Pulmonary artery endothelial cell (primary cell): ENCODE measurements at places on chromosomes 7 and 10.

GRCh38 chr7:98423043-98423442 is 22.2 kb upstream of the BAIAP2L1 start:
- DNase-seq, result no peak

DNA sequence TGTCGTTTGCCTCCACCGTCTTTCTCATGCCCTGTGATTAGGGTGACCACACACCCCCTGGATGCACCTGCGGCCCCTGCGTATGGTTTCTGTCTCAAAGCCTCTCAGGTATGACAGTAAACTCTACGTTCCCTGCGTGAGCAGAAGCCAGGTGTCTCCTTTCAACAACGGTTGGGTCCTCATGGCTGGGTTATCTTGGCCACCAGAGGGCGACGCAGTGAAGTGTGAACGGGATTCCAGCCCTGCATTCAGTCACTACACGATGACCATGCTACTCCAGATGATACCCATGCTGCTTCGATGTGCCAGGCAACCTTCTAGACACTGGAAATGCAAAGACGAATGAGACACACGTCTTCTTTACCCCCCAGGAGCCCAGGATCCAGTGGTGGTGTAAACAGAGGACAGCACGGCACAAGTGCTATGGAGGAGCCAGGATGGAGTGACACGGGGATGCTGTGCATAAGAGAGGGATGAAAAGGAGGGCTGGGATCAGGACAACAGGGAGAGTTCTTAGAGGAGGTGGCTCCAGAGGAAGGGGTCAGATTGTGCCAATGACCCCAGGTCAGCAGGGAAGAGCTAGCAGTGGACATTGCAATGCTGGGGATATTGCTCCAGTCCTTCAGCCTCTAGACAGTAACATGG is 228.1 kb upstream of the PFKP start:
- DNase-seq, result no peak

- peak; percentile 75 for DNase-seq
These were observed 85.5 kb downstream of the SLC25A13 start for GRCh38 chr7:96236198-96237039.

DNA sequence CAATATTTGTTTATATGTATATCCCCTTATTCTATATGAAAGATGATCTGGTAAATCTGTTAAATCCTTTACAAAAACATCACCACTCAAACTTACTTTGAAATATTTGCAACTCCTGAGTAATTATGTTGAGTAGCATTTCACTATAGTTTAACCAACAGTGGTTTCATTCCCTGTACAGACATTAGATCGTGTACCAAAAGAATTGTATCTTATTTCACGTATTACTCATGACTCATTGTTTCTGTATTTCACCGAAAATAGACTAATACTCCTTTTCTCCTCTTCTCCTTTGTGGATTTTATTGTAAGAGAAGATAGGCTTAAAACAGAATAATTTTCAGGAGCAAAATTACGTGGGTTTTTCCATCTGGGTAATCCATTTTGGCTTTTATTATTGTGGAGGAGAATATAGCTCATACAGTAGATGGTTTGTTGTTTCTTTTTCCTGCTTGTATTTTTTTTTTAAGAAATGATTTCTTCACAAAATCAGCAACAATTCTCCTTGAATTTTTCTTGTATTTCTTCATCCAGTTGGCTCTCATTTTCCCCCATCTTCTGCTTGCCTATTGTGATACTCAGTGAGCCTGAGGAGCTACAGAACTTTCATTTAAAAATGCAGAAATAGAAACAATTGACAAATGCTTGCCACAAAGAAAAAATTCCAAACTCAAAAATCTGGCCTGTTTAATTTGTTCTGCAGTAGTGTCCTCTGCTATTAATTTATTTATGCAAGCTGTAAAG is 90.6 kb upstream of the OIT3 start:
- DNase-seq, result no peak

DNA sequence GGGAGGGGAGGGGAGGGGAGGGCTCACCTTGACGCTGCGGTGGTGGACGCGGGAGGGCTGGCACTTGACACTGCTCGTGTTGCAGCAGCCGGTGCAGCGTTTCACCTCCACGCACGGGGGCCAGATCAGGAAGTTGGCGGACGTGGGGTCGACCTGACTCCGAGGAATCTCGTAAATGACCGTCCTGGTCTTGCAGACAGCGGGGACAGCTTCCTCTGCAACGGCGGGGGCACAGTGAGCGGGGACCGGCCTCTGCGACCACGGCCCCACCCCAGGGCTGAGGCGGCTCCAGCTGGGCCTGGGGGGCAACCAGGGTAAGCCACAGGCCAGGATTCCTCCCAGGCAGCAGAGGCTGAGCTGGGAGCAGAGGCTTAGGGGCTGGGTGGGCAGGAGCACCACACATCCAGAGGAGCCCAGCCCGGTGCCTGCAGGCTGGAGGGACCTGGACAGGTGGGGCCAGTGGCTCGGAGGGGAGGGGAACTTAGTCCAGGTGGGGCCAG is 8.8 kb downstream of the PDGFA start:
- no peak for DNase-seq

GRCh38 chr7:148264933-148265557 is 325.5 kb upstream of the C7orf33 start:
- no peak for DNase-seq

DNA sequence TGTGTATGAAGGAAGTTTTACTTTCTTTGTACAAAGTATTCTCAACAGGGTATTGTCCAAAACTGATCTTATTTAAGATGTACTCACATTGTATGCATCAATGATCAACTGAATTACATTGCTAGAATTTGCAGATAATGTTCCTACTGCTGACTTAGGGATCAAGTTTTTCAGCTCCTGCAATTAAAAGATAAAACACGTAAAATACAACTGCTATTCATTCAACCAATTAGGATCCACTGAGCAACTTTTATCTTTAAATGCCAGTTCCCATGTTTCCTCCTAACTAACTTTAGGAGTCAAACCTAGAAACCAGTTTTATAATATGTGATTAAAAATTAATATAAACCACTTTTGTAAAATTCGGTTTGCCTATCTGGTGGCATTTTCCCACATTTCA is 35.9 kb downstream of the ITGB1 start:
- no peak for DNase-seq
